ENCODE measurements at places on chromosomes 16 and 17.

GRCh38 chr17:59914274-59914854, 21.4 kb downstream of the RPS6KB1 start:
- DNase-seq, result no peak

- DNase-seq, result no peak
Measured at GRCh38 chr17:74031316-74032090, 172.0 kb upstream of the RPL38 start.

DNA sequence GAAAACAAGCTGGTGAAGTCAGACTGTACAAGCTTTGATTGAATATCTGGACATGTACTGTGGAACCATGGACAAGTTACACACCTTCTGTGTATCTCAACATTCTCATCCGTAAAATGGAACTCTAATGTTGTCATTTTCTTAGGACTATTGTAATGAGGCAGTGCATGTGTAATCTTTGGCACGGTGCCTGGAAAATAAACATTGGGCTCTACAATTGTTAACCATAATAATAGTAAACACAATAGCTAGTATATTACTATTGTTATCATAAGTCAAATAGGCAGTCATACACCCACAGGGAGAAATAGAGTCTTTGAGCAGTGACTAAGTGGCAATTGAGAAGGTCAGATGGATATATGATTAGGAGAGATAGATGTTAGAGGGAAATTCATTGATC, 39.8 kb upstream of the ANKFN1 start:
- DNase-seq, result no peak

DNA sequence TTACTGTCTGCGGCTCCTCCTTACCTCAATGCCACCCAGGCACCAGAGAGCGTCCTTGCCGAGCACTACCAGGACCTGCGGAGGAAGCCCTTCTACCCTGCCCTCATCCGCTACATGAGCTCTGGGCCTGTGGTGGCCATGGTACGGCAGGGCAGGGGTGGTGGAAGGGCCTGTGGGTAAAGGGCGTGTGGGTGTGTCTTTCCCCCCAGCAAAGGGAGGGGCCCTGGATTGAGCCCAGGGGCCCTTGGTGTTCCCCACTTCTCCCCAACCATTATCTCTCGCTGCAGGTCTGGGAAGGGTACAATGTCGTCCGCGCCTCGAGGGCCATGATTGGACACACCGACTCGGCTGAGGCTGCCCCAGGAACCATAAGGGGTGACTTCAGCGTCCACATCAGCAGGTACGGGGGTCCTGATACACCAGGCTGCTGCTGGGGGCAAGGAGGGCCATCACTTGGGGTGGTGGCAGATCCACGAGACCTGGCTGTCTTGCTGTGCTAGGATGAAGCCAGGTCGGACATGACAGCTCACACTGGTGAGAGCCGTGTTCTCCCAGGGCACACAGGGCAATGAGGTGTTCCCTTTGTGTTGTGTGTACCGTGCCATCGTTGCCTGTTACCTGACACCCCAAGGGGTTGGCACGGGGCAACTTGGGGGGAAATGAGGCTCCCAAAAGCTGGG, 2.2 kb upstream of the DECR2 start:
- no peak for DNase-seq

GRCh38 chr17:81832608-81833159, 407 bp downstream of the MCRIP1 start:
- no peak for DNase-seq

GRCh38 chr17:19720631-19721426, 4.4 kb upstream of the SLC47A2 start:
- DNase-seq, result no peak

DNA sequence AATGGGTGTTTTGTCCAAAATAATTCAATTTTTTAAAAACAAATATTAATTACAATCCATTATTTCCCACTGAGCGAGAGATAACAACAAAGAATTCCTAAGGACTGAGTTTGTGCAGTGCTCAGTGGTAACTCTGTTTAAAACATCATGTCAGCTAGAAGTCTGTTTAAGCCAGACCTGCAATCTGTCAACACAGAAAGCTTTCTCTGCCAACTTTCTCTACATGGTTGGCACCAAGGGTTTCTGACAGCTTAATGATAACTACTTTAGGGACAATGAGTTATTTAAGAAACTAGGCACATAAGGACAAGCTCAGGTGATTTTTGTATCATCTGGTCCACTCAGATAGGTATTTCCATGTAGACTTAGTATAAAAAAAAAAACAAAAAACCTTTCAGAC, 81.8 kb downstream of the WDR59 start:
- DNase-seq, result no peak
